Activated T-helper 1 cell treated with Interleukin-2 at 50 U/mL for 16 hours (primary cell): ENCODE measurements at places on chromosomes 1 and 21.

DNA sequence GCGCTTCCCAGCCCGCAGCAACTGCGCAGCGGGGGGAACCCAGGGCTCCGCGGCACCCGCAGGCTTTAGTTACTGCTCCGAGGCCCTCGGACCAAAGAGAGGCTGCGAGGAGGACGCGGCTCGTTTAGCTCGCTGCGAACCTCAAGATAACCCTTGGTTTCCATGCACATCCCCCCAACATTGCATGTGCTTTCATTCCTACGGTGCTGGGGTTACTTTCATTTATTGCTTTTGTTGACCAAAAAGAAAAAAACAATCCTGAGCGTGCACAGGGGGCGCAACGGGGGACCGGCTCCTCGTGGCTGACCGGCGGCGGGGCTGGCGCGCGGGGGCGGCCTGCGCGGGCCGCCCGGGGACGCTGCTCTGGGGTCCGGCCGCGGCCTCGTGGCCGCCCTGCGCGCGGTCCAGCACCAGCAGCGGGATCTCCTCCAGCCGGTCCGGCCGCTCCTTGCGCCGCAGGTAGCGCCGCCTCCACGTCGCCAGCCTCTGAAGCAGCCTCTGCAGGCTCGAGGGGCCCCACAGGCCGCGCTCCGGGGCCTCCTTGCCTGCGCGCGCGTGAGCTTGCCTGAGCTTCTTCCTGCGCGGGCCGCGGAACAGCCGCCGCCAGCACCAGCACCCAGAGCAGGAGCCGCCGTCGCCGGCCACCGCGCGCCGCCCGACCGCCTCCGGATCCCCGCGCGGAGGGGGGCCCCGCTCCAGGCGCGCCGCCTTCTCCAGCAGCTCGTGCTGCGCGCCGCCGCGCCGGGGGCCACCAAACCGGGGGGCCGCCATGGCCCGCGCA lies 77.4 kb downstream of the DESI2 start:
- peak; percentile 5 for DNase-seq

DNA sequence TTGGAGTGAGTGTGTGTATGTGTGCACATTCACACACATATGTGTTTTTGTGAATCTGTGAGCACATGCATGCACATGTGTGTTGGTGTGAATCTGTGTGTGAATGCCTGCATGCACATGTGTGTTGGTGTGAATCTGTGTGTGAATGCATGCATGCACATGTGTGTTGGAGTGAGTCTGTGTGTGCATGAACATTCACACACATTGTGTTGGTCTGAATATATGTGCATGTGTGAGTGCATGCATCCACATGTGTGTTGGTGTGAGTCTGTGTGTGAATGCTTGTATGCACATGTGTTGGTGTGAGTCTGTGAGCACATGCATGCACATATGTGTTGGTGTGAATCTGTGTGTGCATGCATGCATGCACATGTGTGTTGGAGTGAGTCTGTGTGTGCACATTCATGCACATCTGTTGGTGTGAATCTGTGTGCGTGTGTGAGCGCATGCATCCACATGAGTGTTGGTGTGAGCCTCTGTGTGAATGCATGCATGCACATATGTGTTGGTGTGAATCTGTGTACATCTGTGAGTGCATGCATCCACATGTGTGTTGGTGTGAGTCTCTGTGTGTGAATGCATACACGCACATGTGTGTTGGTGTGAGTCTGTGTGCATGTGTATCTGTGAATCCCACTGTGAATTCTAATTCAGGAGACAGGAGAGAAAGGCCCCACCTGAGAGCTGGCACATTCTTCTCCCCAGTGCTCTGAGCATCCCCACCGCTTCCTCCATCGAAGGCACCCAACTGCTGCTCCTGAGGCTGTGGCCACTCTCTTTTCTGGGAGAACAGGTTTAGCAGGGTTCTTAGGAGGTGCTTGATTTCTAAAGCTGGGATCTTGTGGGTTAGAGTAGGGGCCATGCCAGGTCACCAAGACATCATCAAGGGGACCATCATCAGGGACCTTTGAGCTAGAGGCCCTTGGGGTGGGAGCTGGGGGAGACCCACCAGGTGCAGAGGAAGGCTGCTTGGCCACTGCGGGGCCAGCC lies 117.5 kb upstream of the ARHGEF16 start:
- DNase-seq, result no peak

- DNase-seq, result no peak
These were observed 744 bp downstream of the ZNF670 start for GRCh38 chr1:247077876-247078257.

GRCh38 chr1:109490029-109490933 lies 3.6 kb upstream of the CYB561D1 start:
- DNase-seq, result peak; percentile 45

GRCh38 chr21:42276526-42277154 lies 38.6 kb downstream of the TFF3 start:
- DNase-seq, result no peak

GRCh38 chr1:60527567-60527966 lies 454.0 kb upstream of the C1orf87 start:
- no peak for DNase-seq

DNA sequence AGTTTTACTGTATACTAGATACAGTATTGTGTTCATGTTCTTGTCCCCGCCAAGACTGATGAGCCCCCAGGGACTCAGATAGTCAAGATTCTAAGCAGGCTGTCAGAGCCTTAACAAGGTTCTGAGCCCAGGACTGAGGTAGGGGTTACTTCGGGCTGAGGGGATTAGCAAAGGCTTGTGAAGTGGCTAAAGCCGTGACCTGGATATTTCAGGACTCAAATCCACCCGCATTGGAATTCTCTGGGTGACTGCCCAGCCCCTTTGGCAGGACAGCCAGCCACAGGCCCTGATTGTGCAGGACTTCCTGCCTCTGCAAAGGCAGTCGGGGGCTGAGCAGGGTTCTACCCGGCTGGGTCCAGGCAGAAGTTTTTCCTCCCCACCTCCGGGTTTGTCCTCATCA lies at the start of gene PLA2G5:
PLA2G5 (plus strand) TSS at position 321 of the 400 bp plus-strand sequence. CDS start 14,637 bp downstream, outside the sequence.
- DNase-seq, result no peak

DNA sequence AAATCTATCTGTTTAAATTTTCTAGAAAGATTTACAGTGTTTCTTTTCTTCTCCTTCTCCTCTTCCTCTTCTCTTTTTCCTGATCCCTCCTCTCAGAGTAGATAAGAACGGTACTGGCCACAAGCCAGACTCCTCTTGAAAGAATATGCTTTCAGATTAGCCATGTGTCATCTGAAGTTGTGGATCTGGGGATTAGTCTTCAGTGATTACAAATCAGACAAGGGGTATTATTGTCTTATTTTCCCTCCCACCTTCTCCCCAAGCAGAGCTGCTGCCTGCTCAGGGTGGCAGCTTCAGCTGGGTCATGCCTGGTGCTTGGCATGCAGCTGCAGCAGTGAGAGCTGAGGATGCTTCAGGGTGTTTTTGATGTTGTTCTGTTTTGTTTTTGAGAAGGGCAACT lies 42.7 kb downstream of the SGIP1 start:
- no peak for DNase-seq

DNA sequence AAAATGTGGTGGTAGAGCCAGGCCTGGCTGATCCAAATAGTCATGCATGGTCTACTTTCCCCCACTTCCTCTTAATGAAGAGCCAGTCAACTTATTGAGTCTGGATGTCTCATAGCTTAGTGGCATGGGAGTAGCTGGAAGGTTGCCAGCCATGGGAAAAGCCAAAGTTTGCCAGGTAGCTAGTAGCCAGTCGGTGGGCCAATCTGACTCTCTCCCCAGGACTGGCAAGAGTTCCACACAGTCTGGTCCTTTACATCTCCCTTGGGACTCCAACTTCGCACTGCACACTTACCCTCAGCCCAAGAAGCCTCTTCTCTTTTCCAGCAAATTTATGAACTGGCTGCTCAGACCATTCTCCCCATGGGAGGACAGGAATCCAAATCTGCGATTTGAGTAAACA lies 8.3 kb downstream of the WARS2 start:
- no peak for DNase-seq

GRCh38 chr1:201501144-201501543 lies 5.8 kb downstream of the CSRP1 start:
- DNase-seq, result no peak

- no peak for DNase-seq
These were observed 386.3 kb downstream of the DISC1 start for GRCh38 chr1:232012773-232013386.

DNA sequence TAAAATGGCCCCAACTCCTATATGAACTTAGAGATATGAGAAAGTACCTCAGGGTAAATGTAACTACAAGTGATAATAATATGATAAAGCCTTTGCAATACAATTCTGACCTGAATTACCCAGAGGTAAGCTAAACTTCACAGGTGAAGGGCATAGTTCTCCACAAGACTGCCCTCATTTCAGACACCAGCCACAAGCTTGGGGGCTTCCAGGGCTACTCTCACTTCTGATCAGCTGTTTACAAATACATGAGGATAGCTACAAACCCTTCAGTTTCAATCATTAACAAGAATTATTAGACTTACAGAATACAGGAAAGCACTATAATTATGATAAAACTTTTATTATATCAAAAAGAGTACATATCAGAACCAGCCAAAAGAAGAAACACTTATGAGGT lies 18.7 kb upstream of the DPH5 start:
- no peak for DNase-seq

DNA sequence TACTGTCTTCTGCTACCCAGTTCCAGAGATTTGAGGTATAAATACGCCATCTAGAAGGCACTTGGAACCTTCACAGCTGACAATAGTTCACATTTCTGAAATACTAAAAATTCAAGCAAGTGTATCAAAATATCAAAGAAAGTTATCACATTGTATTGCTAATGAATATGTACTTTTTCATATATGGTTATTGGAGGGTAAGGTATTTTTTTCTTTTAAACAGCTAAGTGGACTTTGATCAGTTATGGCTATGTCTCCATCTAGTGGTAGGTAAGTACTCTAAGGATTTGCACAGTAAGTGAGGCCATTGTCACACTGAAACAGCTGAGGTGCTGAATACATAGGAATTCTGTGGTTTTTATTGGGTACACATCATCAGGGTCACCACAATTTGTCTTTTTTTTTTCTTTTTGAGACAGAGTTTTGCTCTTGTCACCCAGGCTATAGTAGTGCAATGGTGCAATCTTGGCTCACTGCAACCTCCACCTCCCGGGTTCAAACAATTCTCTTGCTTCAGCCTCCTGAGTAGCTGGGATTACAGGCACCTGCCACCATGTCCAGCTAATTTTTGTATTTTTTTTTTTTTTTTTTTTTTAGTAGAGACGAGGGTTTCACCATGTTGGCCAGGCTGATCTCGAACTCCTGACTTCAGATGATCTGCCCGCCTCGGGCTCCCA lies 49.1 kb upstream of the CR2 start:
- no peak for DNase-seq

- DNase-seq, result no peak
These were observed 129.2 kb downstream of the ADAMTS1 start for GRCh38 chr21:26715878-26716506.

GRCh38 chr1:116139592-116140134 lies 28.5 kb downstream of the MAB21L3 start:
- no peak for DNase-seq

GRCh38 chr1:178046591-178047270 lies 47.2 kb upstream of the RASAL2 start:
- DNase-seq, result no peak

DNA sequence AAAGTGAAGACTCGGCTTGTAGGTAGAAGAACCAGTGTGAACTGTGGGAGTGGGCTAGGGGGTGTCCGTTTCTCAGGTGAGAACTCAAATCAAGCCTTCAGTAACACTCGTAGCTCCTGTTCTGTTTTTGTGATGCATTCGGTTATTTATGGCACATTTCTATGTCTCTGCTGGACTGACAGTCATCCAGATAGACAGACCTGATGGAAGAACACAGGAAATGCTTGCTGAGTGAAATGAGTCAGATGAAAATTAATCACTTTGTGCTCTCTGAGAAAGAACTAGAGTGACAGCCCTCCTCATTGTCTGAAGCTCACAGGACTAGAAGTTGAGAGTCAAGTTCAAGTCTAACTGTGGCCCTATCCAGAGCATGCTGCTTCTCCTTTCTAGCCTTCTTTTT lies 360.1 kb upstream of the PLXNA2 start:
- no peak for DNase-seq

DNA sequence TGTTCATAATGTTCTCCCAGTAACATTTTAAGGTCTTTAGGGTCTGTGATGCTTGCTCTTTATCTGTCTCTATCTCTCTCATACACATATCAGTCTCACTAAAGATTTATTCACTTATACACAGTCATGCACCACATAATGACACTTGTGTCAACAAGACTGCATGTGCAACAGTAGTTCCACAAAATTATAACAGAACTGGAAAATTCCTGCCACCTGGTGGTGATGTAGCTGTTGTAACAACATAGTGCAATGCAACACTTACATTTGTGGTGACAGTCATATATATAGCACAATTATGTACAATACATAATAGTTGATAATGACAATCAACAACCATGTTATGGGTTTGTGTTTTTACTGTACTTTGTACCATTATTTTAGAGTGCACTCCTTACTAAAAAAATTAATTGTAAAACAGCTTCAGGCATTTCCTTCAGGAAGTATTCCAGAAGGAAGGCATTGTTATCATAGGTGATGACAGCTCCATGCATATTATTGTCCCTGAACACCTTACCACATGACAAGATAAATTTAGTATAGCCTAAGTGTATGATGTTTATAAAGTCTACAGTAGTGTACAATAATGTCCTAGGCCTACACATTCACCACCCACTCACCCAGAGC lies 8.1 kb downstream of the TDRD5 start:
- DNase-seq, result no peak

- DNase-seq, result no peak
These were observed 77.3 kb upstream of the BCAR3 start for GRCh38 chr1:93758842-93759515.

GRCh38 chr21:45125357-45125756 lies 51.0 kb downstream of the ADARB1 start:
- DNase-seq, result no peak

GRCh38 chr1:32273391-32274208 lies 18.3 kb upstream of the HDAC1 start:
- DNase-seq, result peak; percentile 81

DNA sequence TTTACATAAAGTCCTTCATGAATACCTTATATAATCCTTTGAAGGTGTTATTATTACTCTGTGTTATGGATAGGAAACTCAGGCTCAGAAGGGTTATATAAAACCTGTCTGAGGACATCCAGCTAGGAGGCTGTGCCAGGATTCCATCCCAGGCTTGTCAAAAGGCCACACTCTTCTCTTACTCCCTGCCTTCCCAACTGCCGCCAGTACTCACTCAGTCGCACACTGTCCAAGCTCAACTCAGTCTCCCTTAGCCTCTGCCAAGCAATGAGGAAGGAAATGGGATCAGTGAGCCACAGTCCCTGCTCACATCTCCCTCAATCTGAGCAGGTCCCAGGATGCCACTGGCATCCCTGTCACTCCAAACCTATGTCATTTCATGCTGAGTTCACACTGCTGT lies 94.4 kb downstream of the NAV1 start:
- DNase-seq, result no peak

- no peak for DNase-seq
These were observed 14.6 kb downstream of the CDC42BPA start for GRCh38 chr1:227303662-227304061.

- no peak for DNase-seq
These were observed 17.1 kb downstream of the ATP6V1G3 start for GRCh38 chr1:198523182-198523950.
